ENCODE measurements at places on chromosomes 4 and X.

DNA sequence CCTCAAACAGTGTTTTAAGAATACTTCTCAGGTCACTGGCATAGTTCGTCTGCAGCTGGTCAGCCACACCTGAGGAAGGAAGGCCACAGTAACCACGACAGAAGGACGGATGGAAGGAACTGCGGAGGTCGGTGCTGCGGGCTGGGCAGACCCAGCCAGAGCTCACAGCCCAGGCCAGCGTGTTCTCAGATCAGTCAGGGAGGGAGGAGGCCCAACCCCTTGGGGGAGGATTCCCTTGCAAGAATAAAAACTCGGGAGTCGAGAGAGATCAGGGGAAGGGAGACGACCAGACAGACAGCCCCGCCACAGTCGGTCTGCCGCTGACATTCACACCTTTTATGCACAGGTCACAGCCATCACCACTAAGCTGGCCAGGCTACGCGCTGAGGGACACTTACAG, 11.3 kb upstream of the MXD4 start:
- no peak for DNase-seq

GRCh38 chr4:24559032-24559821, 25.1 kb downstream of the DHX15 start:
- no peak for DNase-seq

GRCh38 chrX:44674906-44675305, 132.2 kb upstream of the FUNDC1 start:
- no peak for DNase-seq

- peak; percentile 21 for DNase-seq
These were observed 15.8 kb upstream of the GRIA2 start for GRCh38 chr4:157204634-157205244.

- no peak for DNase-seq
These were observed 405.8 kb upstream of the RPS6KA3 start for GRCh38 chrX:20672476-20672875.

GRCh38 chr4:109945056-109945455, 32.4 kb downstream of the EGF start:
- no peak for DNase-seq

GRCh38 chr4:54233697-54234496, 4.8 kb downstream of the PDGFRA start:
- peak; percentile 82 for DNase-seq

GRCh38 chr4:139691-140090, 15.4 kb downstream of the ZNF718 start:
- no peak for DNase-seq

DNA sequence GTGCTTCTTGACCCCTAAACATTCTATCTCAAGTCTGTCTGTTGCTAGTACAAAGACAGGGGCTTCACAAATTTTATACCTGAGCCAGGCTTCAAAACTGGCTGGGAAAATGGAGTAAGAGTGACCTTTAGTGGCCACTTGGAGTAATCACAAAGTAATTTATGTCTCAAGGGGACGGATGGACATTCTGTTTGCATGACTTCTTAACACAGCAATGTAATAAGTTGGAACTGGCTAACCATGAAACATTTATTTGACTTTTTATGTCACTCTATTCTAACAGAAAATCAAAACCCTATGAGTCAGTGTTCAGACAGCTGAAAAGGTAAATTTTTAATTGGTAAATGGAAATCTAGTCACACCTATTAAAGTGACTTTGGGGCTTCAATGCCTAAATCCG, 600.6 kb downstream of the ANKRD50 start:
- DNase-seq: peak; percentile 79

DNA sequence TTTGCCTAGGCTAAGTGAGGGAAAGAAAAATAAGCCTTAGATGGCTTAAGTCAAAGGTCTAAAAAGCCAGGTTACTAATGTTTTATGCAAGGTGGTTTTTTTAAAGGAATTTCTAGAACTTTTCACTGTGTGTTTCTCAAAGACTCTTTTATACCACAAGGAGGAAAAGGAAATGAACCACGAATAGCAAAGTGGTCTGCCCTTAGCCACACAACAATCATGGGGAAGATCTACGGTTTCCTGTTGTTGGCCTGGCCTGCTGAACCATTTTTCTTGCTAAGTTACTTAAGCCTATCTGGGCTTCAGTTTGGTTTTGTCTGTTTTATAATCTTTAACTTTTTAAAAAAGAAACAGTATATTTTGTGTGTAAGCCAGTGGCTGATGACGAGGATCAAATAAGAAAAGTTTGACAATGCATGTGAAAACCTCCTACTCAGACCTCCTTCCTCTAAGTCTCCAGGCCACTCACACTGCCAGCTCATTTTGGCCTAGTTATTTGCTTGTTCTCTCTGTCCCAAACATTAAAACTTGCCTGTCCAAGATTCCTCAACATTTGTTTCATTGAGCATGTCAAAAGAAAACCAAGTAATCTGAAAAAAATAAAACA, 56.7 kb upstream of the COL25A1 start:
- no peak for DNase-seq

DNA sequence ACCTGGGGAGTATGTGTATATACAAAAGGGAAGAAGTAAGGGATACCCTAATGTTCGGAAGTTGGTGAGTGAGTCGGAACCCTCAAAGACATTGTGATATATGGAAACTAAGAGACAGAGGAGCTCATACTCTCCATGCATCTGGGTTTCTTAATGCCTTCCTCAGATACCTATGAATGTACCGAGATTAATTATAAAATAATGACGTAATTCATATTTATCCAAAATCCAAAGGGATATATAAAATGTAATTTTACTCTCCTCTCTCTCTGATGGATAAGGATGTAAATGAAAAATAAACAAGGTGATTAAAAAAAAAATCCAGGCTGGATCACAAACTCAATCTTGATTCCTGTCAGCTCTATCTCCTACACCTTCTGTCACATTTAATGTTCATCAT, 275.9 kb upstream of the FAM241A start:
- DNase-seq: no peak

GRCh38 chr4:59238212-59238611, 1961.9 kb upstream of the ADGRL3 start:
- no peak for DNase-seq

DNA sequence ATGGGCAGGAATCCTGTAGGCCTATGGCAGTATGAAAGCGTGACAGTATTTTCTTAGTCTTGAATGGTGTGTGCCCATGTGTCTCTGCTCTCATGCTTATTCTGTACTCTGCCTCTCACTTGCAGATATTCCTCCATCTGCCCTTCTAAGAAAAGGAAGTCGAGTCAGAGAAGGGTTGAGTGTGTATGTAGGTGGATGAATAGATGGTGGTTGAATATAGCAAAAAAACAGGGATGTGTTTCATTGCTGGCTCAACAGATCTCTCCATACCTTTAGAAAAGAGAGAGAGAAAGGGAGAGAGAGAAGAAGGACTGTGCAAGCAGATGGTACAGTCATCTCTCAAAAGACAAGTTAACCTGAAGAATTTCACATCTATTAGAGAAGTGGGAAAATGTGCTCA, 381.5 kb downstream of the FBXW7 start:
- DNase-seq: no peak

GRCh38 chrX:39165185-39165584, 363.9 kb downstream of the MID1IP1 start:
- DNase-seq: no peak

DNA sequence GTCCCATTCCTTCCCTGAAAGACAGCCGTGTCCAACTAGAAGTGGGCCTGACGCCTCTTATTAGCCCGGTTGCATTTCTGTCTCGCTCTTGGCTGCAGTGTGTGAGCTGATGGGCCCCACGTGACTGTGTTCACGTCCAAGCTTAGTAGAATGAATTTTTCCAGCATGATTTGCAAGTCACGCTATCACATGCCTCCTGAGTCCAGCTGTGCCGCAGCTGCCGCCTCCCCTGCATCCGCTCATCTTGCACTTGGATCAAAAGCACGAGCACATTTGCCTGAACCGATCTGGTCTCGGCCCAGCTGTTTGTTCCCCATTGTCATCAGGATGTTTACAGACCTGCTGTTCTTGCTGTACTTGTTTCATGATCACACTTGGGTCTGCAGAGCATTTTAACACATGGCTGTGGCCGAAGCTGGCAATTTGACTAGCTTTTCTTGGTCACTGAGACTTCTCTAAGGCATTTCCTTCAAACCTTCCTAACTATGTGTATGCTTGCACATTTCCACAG, 126.5 kb downstream of the KIT start:
- no peak for DNase-seq

- no peak for DNase-seq
These were observed 391.4 kb downstream of the RAB28 start for GRCh38 chr4:13092702-13093101.

DNA sequence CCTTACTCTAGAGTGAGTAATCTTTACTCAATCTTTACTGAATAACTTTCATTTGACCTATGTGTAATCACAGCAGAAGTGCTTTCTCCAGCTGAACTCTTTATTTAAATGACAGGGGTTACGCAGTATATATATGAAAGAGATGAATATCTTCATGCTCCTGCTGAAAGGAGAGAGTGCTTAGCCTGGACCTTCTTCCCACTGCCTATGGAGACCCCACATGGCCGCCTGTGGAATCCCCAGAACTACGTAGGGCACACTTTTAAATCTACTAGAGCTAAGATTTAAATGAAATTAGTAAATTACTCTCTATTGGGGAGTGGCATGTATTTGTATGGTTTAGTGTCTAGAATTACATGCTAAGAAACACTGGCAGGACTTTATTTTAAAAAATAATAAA, 391.2 kb downstream of the ANKRD50 start:
- peak; percentile 64 for DNase-seq

DNA sequence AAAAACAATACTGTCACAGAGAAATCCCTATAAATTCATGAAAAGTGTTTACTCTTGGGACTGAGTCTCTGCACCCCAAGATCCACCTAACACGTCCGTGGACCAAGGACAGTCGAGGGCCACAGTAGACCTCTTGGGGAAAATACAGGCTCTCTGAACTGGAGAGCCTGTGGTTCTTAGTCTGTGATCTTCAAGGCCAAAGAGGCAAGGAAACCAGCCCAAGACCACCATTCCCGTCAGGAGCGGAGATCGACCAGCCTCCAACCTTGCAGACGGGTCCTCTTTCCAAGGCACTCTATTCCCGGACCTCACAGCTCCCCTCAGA, 1.6 kb upstream of the APBB2 start:
- DNase-seq: no peak

GRCh38 chrX:47311932-47312774, 58.2 kb upstream of the ZNF157 start:
- DNase-seq: peak; percentile 78

DNA sequence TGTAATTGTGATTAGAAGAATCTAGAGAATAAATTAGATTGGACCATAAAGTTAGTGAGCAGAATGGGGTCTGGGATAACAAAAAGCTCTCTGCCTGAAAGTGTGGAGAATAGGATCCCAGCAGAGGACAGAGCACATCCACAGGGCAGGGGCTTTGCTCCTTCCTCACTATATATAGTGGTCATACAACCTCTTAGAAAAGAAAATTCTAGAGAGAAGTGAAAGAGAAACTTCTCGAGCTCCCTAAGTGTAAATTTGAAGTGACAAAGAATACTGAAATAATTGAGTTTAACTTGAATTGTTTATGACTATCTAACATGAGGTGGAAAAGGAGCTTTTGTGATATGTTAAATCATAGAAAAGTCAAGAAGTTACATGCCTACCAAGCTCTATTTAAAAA, 14.9 kb downstream of the ADAM29 start:
- DNase-seq: no peak

GRCh38 chrX:74132280-74132679, 171.7 kb upstream of the ZCCHC13 start:
- DNase-seq: peak; percentile 32

GRCh38 chrX:141320801-141321200, 78.5 kb upstream of the SPANXC start:
- DNase-seq: no peak

All from HAP-1 (cell line).